ENCODE measurements at places on chromosomes 3 and 15. TPM values are rescaled to one million over a fixed set of nuclear protein-coding genes. Genes with fewer than 3 reads are reported as not detected.

DNA sequence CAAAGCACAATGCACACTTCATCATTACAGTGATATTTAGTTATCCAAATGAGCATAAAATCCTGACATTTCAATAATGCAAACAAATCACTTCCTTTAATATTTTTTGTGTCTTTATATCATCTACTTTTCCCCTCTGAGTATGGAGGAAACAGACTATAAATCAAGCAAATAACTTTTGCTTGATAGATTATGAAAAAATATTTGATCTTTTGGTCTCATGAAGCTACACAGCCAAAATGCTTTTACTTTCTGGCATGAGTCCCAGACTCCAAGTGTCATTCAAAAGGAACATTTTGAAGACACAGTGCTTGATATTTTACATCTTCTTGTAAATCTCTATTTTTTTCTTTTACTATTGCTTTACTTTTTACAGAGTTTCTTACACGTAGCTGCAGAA is 215.3 kb upstream of the ROBO1 start:
- no peak for DNase-seq

GRCh38 chr3:177062052-177062732 is 135.1 kb downstream of the TBL1XR1 start:
- no peak for DNase-seq

DNA sequence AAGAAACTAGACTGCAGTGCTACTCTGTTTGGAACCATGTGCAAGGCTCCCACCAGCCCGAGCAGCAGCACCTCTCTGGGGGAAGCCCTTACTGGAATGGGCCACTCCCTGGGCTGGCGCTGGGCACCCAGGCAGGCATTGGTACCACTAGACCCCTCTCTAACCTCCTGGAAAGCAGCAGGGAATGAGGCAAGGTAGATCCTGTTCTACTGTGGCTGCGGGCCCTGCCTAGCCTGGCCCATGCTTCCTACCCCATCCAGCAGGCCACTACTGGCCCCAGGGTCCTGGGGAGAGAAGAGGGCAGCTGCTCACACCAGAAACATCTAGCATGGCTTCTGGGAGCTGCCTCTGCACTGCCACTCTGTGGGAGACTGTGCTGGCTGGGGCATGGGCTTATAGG is 44.8 kb downstream of the MESD start:
- no peak for DNase-seq

The CCDC39 gene
- total RNA-seq, result 0.42 TPM

The TMEM89 gene
- not detected for total RNA-seq

The TAGLN3 gene
- total RNA-seq, result not detected

All from tibial nerve (tissue), 4 donors.